ENCODE measurements at places on chromosomes 7 and 10. TPM values are rescaled to one million over a fixed set of nuclear protein-coding genes. Genes with fewer than 3 reads are reported as not detected.

XRCC2 gene
- total RNA-seq, result not detected

NPY gene
- not detected for total RNA-seq

GTF2IRD1 gene
- 16.7 TPM for total RNA-seq

- no peak for DNase-seq
Observed at GRCh38 chr7:5053175-5053574, 7.5 kb downstream of the RBAK start.

- DNase-seq, result no peak
Observed at GRCh38 chr7:276230-276835, 13.6 kb upstream of the FOXL3 start.

- DNase-seq, result no peak
Observed at GRCh38 chr7:5117095-5117970, 71.7 kb downstream of the RBAK start.

- no peak for DNase-seq
Observed at GRCh38 chr10:13709931-13710650, 123.3 kb downstream of the PRPF18 start.

GRCh38 chr7:134448356-134449229 is 10.3 kb downstream of the AKR1B1 start:
- DNase-seq, result no peak

GRCh38 chr7:52752891-52753290 is 282.5 kb upstream of the POM121L12 start:
- DNase-seq, result no peak

GRCh38 chr7:157517782-157518513 is 181.1 kb downstream of the DNAJB6 start:
- no peak for DNase-seq

GRCh38 chr7:20785157-20786048 is 1.3 kb downstream of the SP8 start:
- DNase-seq, result no peak

DNA sequence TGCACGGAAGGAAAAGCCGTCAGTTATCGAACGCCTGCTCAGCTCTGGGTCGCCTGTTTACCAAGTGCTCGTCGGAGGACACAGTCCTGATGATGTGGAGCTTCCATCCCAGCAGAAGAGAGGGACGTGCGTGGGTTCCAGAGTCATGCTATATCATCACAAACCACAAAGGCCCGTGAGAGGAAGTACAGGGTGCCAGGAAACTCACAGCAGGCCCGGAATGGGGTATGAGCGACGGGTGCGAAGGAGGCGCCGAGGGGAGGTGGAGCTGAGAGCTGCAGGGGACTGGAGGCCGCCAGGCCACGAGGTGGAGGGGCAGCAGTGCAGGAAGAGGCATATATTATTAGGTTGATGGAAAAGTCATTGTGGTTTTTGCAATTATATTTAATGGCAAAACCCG is 102.5 kb downstream of the ACTR3B start:
- no peak for DNase-seq

GRCh38 chr10:70634011-70634410 is 31.5 kb upstream of the PRF1 start:
- DNase-seq, result no peak

DNA sequence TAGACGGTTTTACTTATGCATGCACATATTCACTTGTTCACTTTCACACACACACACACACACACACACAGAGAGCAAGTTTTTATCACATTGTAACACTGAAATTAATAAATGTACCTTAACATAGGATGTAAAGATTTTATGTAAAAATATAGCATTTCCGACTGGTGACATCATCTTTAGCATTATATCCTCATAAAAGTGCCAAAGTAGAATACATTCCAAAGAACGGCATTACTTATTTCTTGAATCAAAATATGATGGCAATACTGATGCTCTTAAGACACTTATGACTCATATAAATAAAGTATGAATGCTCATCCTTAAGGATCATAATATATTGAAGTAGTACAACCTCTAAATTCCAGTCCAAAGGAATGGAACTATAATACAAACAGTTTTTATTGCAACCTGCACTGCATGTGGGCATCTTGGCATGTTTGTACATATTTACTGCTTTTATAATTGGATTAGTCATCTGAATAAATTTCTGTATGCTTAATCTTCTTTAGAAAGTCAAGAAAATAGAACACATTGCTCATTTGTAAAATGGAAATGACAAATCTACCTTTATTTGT is 290.0 kb upstream of the SEMA3A start:
- DNase-seq, result no peak

All from transverse colon (tissue), 4 donors.